Hepatocyte (in vitro differentiated cells): ENCODE measurements at places on chromosomes 7 and 10. TPM values are rescaled to one million over a fixed set of nuclear protein-coding genes. Genes with fewer than 3 reads are reported as not detected.

The NPFFR1 gene
- total RNA-seq: not detected in 2 replicates

The HTR7 gene
- total RNA-seq: 1.6 and 1.8 TPM in 2 replicates

The MAP3K8 gene
- total RNA-seq: 15.5 and 23.0 TPM in 2 replicates

The CPA2 gene
- total RNA-seq: 198 and 298 TPM in 2 replicates

The NAPEPLD gene
- total RNA-seq: 11.0 and 17.3 TPM in 2 replicates

The TMEM213 gene
- total RNA-seq: 0.03 TPM in 1 of 2 replicates, not detected in the other

DNA sequence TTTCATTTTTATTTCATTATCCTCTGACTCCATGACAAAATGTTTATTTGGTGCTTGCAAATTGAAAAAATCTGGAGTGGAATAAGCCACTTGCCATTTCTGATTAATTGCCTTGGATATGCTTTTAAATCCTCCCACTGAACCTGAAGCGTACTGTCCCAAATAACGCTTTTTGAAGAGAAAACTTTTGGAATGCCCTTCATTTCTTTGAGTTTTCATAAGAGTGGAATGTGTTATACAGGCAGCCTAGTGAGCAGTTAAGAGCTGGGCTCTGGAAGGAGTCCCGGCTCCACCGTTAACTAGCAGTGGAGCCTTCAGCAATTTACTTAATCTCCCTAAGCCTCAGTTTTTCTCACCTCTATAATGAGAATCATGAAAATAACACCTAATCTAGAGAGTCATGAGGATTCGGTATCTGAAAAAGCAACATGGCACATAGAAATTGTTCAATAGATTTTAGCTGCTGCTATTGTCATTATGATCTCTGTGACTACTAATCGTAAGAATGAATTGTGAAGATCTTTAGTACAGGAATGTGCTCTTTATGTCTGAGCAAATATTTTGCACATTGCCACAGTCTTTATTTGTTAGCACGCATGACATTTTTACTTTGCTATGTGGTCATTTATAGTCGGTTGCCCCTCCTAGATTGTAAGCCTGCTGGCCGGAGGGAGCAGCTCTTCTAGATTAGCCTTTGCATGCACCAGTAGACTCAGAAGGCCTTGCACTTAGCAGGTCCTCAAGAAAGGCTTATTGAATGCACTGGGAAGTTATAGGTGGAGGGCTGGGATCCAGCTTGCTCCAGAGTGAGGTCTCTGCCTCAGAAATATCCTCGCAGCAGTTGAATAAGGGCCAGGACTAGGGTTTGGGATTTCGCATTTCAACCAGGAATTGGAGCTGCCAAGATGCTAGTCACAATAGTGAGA lies 59.4 kb downstream of the PLCE1 start:
- H3K27ac ChIP-seq: no peak overlapping the region
- no peak overlapping the region for H3K4me3 ChIP-seq
- no peaks in the 10 kb centered on the region for H3K27me3 ChIP-seq
- no peak for DNase-seq
- no peaks in the 10 kb centered on the region for H3K36me3 ChIP-seq

DNA sequence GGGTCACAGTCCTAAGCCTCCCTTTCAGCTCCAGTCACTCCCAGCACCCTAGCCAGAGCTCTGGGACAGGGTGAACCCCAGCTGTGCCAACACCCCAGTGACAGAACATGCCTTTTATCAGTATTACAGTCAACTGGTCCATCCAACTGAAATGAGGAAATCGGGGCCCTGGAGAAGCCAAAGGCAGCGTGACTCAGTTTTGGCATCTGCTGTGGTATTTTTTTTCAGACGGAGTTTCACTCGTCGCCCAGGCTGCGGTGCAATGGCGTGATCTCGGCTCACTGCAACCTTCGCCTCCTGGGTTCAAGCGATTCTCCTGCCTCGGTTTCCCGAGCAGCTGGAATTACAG lies 3.4 kb upstream of the CLDN15 start:
- no peaks in the 10 kb centered on the region for H3K36me3 ChIP-seq
- no peak overlapping the region for H3K4me3 ChIP-seq
- no peaks in the 10 kb centered on the region for H3K27me3 ChIP-seq

DNA sequence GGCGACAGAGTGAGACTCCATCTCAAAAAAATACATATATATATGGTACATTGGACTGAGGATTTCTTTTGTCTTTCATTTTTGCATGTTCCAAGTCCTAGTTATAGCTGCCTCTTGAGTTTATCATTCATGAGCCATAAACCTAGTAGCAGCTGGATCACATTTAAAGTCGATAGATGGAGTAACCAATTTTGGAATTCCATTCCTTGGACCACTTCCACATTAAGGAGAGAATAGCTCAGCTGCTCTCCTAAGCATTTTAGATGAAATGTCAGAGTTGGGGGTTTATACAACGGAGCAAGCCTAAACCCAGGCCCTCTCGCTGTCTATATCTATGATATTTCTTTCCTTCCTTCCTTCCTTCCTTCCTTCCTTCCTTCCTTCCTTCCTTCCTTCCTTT lies 141.2 kb downstream of the LYZL1 start:
- H3K36me3 ChIP-seq: no peaks in the 10 kb centered on the region
- no peak overlapping the region for H3K27ac ChIP-seq
- DNase-seq: no peak
- no peak overlapping the region for H3K4me3 ChIP-seq
- no peaks in the 10 kb centered on the region for H3K4me1 ChIP-seq

DNA sequence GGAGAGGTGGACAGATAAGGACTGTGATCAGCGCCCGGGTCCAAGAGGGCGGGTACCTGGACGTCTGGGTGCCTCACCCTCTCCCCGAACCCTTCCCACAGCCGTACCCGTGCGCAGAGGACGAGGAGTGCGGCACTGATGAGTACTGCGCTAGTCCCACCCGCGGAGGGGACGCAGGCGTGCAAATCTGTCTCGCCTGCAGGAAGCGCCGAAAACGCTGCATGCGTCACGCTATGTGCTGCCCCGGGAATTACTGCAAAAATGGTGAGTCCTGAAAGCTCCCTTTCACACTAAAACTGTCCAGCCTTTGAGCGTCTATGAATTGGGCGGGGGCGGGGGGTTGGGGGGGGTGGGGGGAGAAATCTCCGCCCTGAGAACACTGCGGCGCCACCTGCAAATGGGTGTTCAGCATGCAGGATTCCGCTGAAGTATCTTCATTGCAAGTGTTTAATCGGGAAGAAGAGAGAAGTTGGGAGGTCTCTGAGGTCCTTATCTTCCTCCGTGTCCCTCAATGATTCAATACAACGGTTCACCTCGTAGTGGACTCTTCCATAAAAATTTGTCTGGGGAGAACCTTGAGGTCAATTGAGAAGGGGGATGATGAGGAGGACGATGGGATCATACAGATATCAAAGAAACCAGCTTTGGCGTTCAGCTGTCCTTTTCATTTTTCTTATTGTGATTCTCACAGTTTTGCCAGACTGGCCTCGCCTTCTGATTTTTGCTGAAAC lies 906 bp downstream of the DKK1 start:
- no peak overlapping the region for H3K27ac ChIP-seq
- peak; percentile 30 for DNase-seq
- peaks cover 10% of the 10 kb centered on the region for H3K4me1 ChIP-seq
- peak overlapping the region; percentile 90 for H3K4me3 ChIP-seq

- peaks cover 29% of the 10 kb centered on the region for H3K4me1 ChIP-seq
- H3K4me3 ChIP-seq: no peak overlapping the region
- no peak for DNase-seq
- H3K27me3 ChIP-seq: no peaks in the 10 kb centered on the region
- no peaks in the 10 kb centered on the region for H3K36me3 ChIP-seq
Observed at GRCh38 chr10:74011017-74011416, 13.1 kb downstream of the VCL start.

- H3K27ac ChIP-seq: peak overlapping the region; percentile 52
- no peaks in the 10 kb centered on the region for H3K36me3 ChIP-seq
- peak; percentile 37 for DNase-seq
- no peak overlapping the region for H3K4me3 ChIP-seq
Observed at GRCh38 chr7:116801092-116801710, 61.2 kb upstream of the CAPZA2 start.

GRCh38 chr7:159210581-159211235 lies 66.0 kb upstream of the VIPR2 start:
- H3K27ac ChIP-seq: no peak overlapping the region
- H3K4me1 ChIP-seq: peaks cover 3% of the 10 kb centered on the region
- no peak overlapping the region for H3K4me3 ChIP-seq

DNA sequence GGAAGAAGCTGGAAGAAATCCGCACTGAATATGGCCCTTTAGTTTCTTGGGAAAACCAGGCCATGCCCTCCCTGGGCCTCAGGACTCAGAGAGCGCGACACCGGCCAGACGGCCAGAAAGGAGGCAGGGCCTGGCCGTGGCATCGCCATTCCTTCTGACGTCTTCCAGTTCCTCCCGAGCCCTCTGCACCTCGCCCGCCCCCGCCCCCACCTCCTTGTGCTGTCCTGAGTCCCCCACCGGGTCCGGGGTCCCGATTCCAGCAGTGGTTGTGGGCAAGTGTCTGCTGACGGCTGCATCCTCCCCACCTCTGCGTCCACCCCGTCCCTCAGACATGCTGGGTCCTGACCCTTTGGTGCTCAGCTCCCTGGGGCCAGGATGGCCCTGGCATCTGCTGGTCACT lies 312.1 kb upstream of the SHH start:
- no peak overlapping the region for H3K27ac ChIP-seq
- H3K4me3 ChIP-seq: no peak overlapping the region
- no peak for DNase-seq
- no peaks in the 10 kb centered on the region for H3K36me3 ChIP-seq

- H3K4me1 ChIP-seq: peaks cover 20% of the 10 kb centered on the region
- peak overlapping the region; percentile 45 for H3K27ac ChIP-seq
- no peak overlapping the region for H3K4me3 ChIP-seq
- H3K36me3 ChIP-seq: no peaks in the 10 kb centered on the region
- H3K27me3 ChIP-seq: no peaks in the 10 kb centered on the region
Observed at GRCh38 chr10:3045471-3046209, 21.7 kb upstream of the PFKP start.

GRCh38 chr7:100088095-100088620 lies 611 bp upstream of the COPS6 start:
- H3K27me3 ChIP-seq: no peaks in the 10 kb centered on the region
- H3K4me3 ChIP-seq: peak overlapping the region; percentile 70
- no peak for DNase-seq
- peaks cover 20% of the 10 kb centered on the region for H3K4me1 ChIP-seq
- peak overlapping the region; percentile 91 for H3K27ac ChIP-seq
- H3K36me3 ChIP-seq: no peaks in the 10 kb centered on the region

DNA sequence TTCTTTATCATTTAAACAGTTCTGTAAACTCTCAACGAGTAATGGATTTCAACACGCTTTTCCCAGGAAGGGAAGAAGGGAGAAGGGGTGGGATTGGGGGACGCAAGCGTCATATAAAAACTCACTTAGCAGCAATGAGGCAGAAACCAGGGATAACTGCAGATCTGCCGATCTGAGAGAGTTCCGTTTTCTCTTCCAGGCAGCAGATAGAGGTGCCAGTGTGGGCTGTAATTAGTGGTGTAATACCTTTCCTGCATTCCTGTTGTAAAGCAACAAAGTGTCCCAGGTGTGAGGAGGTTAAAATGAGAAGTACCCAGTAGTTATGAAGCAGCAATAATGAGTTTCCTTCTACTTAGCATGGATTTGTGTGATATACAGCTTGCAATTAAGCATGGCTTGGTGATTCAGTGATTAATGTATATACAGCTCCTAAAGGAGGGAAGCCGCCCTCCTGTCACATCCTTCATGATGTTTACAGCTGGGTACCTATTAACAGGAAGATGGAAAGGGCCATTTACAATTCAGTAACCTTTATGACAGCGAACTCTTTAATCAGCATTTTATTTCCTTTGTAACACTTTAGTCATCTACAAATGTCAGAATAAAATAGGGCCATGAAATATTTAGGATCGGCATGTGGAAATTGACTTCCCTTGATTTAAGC lies 271.9 kb downstream of the LRMDA start:
- no peaks in the 10 kb centered on the region for H3K36me3 ChIP-seq
- H3K4me1 ChIP-seq: peaks cover 8% of the 10 kb centered on the region
- no peak for DNase-seq
- H3K27ac ChIP-seq: no peak overlapping the region
- H3K4me3 ChIP-seq: no peak overlapping the region

- no peak overlapping the region for H3K4me3 ChIP-seq
- no peaks in the 10 kb centered on the region for H3K36me3 ChIP-seq
- DNase-seq: no peak
- H3K4me1 ChIP-seq: no peaks in the 10 kb centered on the region
- H3K27ac ChIP-seq: no peak overlapping the region
Observed at GRCh38 chr10:90947030-90947960, 26.4 kb upstream of the ANKRD1 start.

DNA sequence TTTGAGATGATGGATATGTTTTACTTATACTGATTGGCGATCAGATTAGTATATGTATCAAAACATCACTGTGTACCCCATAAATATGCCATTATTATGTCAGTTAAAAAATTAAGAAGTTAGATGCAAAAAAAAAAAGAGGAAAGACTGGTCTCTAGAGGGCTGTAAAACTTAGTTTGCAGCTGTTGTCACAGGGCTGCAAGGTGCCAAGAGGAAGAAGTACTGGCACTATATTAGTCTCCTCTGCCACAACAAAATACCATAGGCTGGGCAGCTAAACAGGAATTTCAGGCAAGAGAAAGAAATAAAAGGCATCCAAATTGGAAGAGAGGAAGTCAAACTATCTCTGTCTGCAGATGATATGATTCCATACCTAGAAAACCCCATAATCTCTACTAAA lies 177.8 kb upstream of the PLPP4 start:
- H3K36me3 ChIP-seq: no peaks in the 10 kb centered on the region
- H3K4me3 ChIP-seq: no peak overlapping the region
- H3K27me3 ChIP-seq: no peaks in the 10 kb centered on the region
- no peak for DNase-seq
- H3K27ac ChIP-seq: no peak overlapping the region
- H3K4me1 ChIP-seq: no peaks in the 10 kb centered on the region
